ENCODE measurements at places on chromosomes 3 and 15.

- no peak for DNase-seq
These were observed 234.6 kb downstream of the ADAMTS17 start for GRCh38 chr15:100107151-100107550.

DNA sequence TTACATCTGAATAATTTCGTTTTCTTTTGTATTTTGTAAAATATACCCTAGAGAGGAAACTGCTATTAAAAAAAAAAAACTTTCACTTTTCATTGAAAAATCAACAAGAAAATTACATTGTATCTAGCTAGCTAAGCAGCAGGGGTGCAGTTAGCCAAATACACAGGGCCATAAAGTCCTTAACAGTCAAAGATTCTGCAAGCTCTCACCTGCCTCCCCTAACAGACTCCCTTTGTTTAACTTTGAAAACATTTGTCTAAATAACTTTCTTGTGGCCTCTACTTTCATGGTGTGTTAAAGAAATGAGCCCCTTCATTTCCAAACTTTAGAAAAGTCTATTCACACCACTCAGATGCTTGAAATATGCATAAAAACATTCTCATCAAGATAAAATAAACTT is 23.3 kb downstream of the CBLB start:
- no peak for DNase-seq

- DNase-seq: no peak
These were observed 43.0 kb upstream of the USP3 start for GRCh38 chr15:63461230-63461985.

GRCh38 chr3:37906734-37907282 is 45.1 kb downstream of the CTDSPL start:
- peak; percentile 54 for DNase-seq

DNA sequence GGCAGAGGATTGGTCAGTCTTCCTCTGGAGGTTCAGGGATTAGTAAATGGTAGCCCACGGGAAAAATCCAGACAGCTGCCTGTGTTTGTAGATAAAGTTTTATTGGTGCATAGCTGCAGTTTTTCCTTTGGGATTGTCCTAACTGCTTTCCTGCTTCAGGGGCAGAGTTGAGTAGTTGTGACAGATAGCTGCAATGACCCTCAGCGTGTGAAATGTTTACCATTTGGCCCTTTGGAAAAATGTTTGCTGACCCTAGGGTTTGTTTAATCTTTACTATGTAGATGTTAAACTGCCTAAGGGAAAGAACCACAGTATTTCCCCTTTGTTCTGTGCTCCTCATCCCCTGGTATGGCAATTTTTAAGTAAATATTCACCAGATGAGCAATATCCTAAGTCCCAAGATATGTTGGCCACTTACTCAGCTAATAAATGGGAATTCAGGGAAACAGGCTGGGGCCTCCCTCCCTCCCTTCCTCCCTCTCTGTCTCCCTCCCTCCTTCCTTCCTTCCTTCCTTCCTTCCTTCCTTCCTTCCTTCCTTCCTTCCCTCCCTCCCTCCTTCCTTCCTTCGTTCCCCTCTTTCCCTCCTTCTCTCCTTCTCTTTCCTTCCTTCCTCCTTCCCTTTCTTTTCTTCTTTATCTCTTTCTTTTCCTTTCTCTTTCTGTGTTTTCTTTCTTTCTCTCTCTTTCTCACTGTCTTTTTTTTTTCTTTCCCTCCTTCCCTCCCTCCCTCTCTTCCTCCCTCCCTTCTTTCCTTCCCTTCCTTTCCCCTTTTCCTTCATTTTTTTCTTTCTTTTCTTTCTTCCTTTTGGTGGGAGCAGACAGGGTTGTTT is 234.6 kb upstream of the BHLHE40 start:
- no peak for DNase-seq

GRCh38 chr3:35594739-35595138 is 44.6 kb upstream of the ARPP21 start:
- DNase-seq: no peak

GRCh38 chr15:59244337-59244736 is 37.7 kb downstream of the LDHAL6B start:
- peak; percentile 26 for DNase-seq

- DNase-seq: no peak
These were observed 689.9 kb downstream of the TUSC7 start for GRCh38 chr3:117399311-117400078.

GRCh38 chr15:101025896-101026631 is 106.9 kb downstream of the LRRK1 start:
- DNase-seq: no peak

DNA sequence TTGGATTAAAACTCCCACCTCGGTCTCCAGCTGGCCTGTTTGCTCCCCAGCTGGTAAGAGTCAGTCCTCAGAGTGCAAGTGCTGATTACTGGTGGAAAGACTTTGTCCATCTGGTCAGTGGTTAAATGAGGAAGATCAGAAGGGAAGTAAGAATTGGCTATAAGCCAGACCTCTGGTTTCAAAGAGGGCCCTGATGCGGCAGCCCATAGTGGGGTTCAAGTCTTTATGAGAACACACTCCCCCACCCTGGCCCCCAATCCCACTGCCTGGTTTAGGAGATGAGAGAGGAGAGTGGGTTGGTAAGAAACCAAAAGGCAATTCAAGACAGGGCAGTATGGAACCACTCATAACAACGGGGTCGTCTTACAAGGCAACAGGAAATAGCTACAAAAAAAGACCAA is 65.0 kb downstream of the FRMD4B start:
- DNase-seq: no peak

GRCh38 chr15:77032647-77033416 is 37.9 kb downstream of the PSTPIP1 start:
- peak; percentile 1 for DNase-seq

- no peak for DNase-seq
These were observed 5.9 kb downstream of the ZSCAN2 start for GRCh38 chr15:84606653-84607120.
